ENCODE measurements at places on chromosomes 2 and 18.

GRCh38 chr2:207132019-207132418, 33.7 kb downstream of the KLF7 start:
- no peak for DNase-seq

- no peak for DNase-seq
Measured at GRCh38 chr18:36649205-36649604, 179.6 kb downstream of the TPGS2 start.

DNA sequence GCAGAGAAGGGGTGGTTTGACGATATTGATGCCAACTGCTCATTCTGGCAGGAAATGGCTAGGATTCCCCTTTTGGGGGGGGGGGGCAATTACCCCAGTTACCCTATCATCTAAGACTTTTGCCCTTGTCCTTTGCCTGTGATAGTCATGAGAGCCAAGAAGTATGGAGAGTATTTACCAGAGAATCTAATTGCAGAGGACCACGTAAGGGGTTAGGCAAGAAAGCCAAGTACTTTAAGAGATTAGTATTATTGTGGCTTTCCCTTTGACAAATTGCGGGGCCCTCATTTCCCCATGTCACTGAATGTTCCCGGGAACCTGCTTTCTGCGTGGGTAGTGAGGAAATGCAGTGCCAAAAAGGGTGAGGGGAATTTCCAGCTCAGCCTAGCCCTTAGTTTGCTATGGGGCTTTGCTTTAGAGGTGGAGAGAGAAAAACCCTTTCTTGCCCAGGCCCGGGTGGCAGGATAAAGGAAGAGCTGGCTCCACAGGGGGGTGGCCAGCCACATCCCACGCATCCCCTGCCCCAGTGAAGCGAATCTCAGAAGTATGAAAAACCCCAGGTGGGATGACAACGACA, 1.5 kb downstream of the AQP4 start:
- no peak for DNase-seq

DNA sequence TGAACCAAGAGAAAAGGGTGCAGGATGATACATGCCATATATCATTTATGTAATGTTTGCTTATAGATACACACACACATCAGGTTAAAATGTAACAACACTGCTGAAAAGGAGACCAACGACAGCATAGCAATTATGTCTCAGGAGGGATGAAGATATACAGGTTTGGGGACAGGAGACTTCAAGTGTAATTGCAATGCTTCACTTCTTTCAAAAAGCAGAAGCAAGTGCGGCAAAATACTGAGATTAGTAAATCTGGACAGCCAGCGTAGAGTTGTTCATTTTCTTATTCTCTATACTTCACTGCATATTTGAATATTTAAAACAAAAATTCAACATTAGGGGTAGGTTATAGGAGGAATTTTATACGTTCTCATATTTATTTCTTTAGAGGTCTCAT, 87.2 kb downstream of the L3MBTL4 start:
- DNase-seq, result no peak

Measured in ascending aorta (tissue), 2 donors.